Activated naive CD8-positive, alpha-beta T cell treated with anti-CD3 and anti-CD28 coated beads, Interleukin-2, amount 10 ng/mL, durations not matched to agents 7 days and 5 days (primary cell): ENCODE measurements at places on chromosomes 6 and 20.

- DNase-seq: no peak
Observed at GRCh38 chr20:45810191-45810970, 2.1 kb upstream of the UBE2C start.

GRCh38 chr6:130216620-130217019 is 6.1 kb downstream of the SAMD3 start:
- no peak for DNase-seq

GRCh38 chr20:52379723-52380336 is 188.3 kb upstream of the ZFP64 start:
- DNase-seq: peak; percentile 35

GRCh38 chr20:48595495-48596333 is 232.1 kb downstream of the PREX1 start:
- no peak for DNase-seq

GRCh38 chr20:49854190-49854875 is 41.7 kb downstream of the SLC9A8 start:
- DNase-seq: no peak

DNA sequence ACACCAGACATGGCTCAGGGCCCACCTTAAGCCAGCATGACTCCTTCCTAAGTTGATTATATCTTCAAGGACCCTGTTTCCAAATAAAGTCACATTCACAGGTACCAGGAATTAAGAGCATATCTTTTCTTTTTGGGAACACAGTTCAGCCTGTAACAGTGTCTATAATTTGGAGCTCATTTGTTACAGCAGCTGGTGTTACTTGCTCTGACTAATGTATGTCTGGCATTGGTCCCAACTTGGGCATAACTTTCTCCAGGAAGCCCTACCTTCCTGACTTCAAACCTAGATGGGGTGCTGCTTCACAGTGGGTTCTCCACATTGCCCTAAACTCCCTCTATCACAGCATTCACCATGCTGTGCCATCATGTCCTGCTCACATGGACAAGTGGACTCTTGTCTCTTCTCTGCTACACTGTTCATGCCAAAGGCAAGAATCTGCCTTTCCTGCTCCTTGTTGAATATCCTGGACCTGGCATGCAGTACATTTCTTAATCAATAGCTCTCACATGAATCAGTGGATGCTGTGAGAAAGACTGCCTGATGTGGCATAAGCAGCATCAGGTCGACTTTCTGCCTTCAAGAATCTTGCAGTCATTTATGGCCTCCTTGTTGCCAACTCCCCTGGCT is 117.4 kb upstream of the FOXA2 start:
- no peak for DNase-seq

DNA sequence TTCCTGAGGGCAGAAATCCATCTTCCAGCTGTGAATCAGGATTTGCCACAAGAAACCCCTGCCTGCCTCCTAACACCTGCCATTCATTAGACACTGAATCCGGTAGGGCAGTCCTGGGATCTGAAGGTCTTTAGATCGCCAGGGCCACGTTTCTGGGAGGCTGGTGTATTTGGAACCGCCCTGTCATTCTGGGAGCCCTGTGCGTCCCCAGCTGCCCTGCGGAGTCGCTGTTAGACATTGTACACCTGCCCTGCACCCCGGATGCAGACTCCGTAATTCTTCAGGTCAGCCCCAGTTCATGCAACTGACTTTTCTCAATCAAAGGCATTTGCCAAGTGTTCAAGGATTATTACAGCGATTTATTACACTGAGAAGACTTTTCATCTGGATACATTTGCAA is 193.2 kb downstream of the TBC1D7 start:
- no peak for DNase-seq

GRCh38 chr6:158353883-158354877 is 41.9 kb downstream of the TULP4 start:
- DNase-seq: no peak

DNA sequence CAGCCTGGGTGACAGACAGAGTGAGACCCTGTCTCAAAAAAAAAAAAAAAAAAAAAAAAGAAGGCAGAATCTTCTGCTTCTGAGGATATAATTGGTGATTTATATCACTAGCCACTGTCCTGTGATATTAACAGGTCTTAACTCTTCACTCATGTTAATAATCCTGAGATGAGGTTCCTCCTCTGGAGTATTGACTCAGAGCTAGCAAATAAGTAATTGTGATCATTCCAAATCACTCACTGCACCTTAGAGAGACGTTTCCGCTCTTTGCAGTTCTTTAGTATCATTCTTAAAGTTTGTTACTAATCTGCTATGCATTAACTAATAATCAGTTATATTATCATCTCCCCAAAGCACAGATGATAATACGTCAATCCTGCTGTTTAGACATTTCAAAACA is 41.6 kb upstream of the NOX3 start:
- DNase-seq: no peak

DNA sequence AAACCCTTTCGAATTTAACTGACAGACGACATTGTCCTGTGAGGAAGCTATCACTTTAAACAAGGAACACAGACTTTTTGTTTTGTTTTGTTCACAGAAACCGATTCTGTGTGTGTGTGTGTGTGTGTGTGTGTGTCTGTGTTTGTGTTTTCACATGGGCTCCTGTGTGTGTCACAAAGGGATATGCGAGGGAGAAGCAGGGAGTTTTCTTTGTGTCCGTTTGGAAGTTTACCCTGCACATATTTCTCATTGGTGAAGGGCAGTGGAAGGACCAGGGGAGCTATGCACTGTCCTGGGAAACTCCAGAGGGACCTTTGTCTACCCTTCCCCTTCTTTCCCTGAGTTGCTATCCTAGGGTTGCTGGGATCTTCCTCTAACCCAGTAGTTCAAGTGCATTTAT is 17.7 kb downstream of the POM121L2 start:
- no peak for DNase-seq
